ENCODE measurements at places on chromosomes 4 and X.
A peak's percentile ranks its signal among the peaks of the same experiment; 100 is the strongest.

DNA sequence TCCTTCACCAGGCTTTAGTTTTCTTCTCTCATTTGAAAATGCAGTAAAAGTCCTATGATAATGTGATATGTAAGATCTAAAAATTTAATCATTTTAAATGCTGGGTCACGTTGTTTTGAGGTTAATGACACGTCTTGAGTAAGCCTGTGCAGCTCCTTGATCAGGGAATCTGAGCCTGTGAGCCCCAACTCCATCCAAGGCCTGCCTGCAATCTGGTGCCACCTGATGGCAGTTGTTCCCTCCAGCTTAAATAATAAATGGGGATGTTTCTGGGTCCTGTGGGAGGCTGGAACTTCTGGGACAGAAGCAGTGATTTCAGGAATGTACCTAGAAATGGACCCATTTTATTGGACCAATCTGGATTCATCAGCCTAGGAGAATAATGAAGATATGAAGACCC lies 455.4 kb upstream of the ADGRL3 start:
- no peak for DNase-seq

GRCh38 chrX:20967725-20968124 lies 406.5 kb upstream of the CNKSR2 start:
- DNase-seq = no peak

GRCh38 chr4:7902101-7902553 lies 37.5 kb downstream of the AFAP1 start:
- DNase-seq = no peak

GRCh38 chr4:10115797-10116568 lies 616 bp downstream of the WDR1 start:
- DNase-seq = peak; percentile 26

DNA sequence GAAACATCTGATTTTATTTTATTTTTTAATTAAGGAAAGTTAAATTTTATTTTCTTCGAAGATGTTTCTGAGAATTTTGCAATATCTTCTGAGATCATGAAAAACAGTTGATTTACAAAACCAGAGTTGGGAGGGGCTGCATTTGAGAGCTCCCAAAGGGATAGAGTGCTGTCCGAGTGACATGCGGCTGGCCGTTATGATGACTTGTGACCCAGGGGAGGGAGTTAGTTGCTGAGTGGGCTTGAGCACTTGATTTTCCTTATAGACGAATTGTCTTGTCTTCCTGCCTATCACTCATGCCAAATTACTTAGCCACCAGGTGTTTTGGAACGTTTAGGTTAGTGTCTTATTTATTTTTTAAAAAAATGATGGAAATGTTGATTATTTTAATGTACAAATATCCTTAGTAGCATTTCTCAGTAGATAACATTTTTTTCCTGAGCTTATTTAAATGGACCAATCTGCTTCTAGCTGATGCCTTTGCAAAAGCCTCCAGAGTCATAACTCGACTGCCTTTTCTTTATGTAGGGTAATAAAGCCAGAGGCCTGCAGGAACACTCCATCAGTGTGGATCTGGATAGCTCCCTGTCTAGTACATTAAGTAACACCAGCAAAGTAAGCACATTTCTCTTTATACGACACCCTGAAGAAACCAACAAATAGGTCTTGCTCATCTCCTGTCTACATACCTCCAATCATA lies 85.2 kb downstream of the PTTG2 start:
- no peak for DNase-seq

DNA sequence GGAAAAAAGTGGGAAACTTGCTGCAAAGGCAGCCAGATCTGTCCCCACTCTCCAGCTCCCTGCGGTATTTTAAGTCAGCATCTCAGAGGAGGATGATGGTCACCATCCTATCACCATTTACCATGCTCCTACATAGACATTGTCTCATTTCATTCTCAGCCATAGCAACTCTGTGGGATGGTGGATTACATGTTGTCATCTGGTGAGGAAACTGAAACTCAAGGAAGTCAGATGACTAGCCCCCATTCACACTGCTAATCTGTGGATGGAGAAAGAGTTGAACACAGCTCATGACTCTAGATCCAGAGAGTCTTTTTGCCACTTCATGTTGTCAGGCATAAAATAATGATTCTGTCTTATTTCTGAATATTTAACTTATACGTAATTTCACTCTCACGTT lies 323.5 kb downstream of the PTTG2 start:
- DNase-seq = no peak

DNA sequence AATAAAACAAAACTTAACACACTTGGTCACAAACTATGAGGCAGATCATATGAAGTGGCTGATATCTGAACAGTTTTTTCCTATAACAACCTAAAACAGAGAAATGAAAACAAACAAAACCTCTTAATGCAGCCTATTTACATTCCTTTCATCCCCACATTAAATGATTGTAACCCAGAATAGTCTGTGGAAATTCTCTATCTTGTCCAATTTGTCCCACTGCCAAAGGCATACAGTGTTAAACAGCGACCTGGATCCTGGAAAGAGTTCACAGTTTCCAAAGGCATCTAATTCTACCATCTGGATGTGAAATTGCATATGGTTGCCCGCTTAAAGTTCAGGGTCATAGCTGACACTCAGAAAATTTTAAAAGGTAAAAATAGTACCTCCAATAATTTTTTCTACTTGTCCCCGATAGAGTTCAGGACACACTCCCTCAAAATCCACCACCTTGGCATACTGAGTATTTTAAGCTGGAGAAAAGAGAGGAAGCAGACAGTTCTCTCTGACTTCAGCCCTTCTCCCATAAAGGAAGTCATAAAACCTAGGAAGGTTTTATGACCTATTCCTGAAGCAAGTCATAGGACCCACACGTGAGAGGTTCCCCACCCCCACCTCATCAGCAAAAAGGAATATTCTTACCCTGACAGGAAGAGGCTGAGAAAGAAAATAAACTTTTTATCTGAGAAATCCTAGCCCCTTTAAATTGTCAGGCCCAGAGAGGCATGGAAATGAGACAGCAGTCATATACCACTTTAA lies 270.2 kb downstream of the PAPSS1 start:
- no peak for DNase-seq

DNA sequence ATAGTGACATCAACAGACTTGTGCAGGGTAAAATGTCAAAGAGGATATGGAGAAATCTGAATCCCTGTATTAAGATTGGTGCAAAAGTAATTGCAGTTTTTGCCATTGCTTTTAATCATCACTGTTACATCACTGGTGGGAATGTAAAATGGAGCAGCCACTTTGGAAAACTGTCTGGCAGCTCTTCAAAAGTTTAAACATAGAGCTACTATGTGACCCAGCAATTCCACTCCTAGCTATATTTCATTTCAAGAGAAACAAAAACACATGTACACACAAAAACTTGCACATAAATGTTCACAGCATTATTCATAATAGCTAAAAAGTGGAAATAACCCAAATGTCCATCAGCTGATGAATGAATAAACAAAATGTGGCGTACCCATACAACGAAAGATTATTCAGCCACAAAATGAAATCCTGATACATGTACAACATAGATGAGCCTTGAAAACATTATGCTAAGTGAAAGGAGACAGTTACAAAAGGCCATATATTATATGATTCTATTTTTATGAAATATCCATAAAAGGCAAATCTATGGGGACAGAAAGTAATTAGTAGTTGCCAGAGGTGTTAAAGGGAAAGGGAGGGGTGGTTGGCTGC lies 106.4 kb downstream of the AMELX start:
- DNase-seq = no peak

Measured in NCI-H510A (cell line).